ENCODE measurements at places on chromosomes 7 and 10.

DNA sequence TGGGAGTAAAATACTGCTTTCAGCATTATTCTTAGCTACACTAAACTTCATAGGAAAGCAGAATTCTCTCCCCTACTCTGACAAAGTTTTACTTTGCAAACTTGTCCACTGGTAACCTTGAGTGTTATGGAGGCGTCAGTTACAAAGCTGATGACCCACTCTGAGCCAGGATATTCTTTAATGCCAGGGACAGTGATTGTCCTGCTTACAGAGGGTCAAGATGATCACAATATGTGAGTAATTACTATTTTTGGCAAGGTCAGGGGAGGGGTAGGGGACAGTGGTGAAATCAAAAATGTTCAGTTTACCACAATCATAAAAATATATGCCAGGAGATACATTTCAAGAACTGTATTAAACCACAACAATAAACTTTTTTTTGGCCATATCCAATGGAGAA is 520.6 kb downstream of the SUGCT start:
- no peak for DNase-seq

GRCh38 chr10:127996586-127996985 is 89.7 kb downstream of the PTPRE start:
- no peak for DNase-seq

GRCh38 chr7:39083781-39084180 is 106.1 kb downstream of the POU6F2 start:
- DNase-seq = no peak

DNA sequence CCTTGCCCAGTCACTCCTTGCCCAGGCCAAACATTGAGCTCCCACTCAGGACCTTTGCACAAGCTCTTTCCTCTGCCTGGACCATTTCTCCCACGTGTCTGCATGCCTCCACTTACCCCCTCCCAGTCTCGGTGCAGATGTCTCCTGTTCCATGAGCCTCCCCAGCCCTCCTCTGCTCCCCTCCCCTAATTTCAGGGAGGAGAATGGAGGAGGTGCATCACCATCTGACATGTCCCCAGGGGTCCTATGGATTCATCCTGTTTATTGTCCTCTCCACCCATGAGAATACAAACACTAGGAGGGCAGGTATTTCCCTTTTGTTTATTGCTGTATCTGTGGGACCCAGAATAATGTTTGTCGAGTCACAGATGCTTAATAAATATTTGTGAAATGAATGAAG is 8.6 kb upstream of the GRID2IP start:
- no peak for DNase-seq

GRCh38 chr10:27451054-27451453 is 53.0 kb upstream of the RAB18 start:
- no peak for DNase-seq

DNA sequence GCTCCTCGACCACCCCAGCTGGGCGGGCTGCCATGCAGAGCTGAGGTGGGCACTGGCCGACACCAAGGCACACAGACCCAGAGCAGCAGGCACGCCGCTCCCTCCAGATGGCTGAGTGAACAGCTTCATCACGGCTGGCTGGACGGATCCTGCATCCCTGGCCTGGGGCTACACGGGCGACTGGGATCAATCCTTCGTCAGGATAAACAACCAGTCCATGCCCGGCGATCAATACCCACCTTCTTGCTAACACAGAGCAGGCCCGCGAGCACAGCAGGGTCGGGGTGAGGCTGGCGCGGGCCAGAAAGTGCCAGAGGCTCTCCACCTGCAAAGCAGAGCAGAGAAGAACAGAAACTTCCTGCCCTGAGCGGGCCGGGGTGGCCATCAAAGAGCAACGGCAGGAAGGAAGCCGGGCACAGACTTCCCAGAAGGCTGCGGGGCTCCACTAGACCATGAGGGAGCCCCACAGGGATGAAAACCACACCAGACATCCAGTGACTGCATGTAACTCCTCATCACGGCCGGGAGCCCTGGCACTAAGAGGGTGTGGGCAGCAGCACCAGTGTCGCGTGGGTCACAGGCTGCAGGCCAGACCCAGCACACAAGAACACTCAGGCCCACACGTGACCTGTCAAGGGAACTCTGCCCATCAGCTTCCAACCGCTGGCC is 166.4 kb downstream of the MAD1L1 start:
- DNase-seq = no peak

DNA sequence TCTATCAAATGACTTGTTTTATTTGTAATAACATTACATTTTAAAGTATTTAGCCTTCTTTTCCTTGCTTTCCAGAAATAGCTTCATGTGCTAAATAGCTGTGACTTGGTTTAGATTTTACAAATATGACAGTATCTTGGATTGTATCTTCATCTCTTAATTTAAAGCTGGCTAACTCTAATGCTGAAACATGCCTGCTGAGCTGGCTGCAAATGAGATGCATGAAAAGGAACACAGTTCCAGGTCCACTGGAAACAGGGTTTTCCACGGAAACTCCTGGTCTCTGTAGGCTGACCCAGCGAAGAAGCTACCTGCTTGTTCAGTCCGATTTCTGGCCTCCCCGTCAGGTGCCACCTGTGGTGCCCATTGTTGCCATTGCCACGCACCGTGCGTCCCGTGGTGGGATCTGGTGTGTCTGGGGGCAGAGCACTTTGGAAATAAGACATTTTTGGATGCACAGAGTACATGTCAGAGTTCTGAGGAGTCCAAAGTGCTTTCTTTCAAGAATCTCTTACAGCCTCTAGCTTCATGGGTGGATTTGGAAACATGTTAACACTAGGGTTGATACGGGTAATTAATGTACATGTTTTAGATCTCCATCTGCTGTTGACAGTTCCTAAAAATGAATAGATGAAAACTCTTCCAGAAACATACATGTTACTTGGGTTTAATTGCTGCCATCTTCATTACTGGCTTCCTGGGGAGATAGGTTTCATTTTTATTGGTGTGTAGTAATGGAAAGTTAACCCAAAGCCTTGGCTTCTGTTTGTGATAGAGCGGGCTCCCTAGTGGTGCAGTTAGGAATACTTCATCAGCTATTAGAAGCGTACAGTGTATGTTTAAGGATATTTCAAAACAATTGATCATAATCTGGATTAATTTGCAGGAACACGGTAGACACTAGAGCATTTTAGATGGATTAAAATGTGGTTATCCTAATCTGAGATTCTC is 45.0 kb downstream of the SHH start:
- no peak for DNase-seq

All from stimulated activated CD8-positive, alpha-beta memory T cell treated with anti-CD3 and anti-CD28 coated beads, Interleukin-4, amount 100 ng/mL, for 24 hours (primary cell).